Hair follicular keratinocyte (primary cell): ENCODE measurements at places on chromosomes 5 and 9. TPM values are rescaled to one million over a fixed set of nuclear protein-coding genes. Genes with fewer than 3 reads are reported as not detected.

TSLP gene
- total RNA-seq, result 0.23 and 0.78 TPM in 2 replicates

LCN12 gene
- total RNA-seq, result not detected in 2 replicates

ZNF454 gene
- total RNA-seq, result 0.08 and 0.16 TPM in 2 replicates

PRRC2B gene
- total RNA-seq, result 54.3 and 75.0 TPM in 2 replicates

SPINK13 gene
- not detected in 2 replicates for total RNA-seq

ADAM19 gene
- total RNA-seq, result 9.3 and 15.2 TPM in 2 replicates

CKMT2 gene
- total RNA-seq, result not detected in 2 replicates

ZNF608 gene
- 0.95 and 3.5 TPM in 2 replicates for total RNA-seq

TEK gene
- 0.23 and 0.27 TPM in 2 replicates for total RNA-seq

BTNL3 gene
- total RNA-seq, result not detected in 2 replicates

GPR150 gene
- total RNA-seq, result 0.47 TPM in 1 of 2 replicates, not detected in the other

CDH6 gene
- total RNA-seq, result not detected in 2 replicates

DOLK gene
- 17.6 and 24.6 TPM in 2 replicates for total RNA-seq

SYK gene
- total RNA-seq, result 1.3 and 3.4 TPM in 2 replicates

SETX gene
- 20.3 and 27.0 TPM in 2 replicates for total RNA-seq

ACTBL2 gene
- 0.04 TPM in 1 of 2 replicates, not detected in the other for total RNA-seq

AGXT2 gene
- total RNA-seq, result not detected in 2 replicates

ATP6V0E1 gene
- total RNA-seq, result 70.3 and 88.3 TPM in 2 replicates

FABP6 gene
- total RNA-seq, result 0.31 TPM in 1 of 2 replicates, not detected in the other

OBP2B gene
- total RNA-seq, result not detected in 2 replicates

ADGRV1 gene
- total RNA-seq, result 0.39 TPM in 1 of 2 replicates, not detected in the other

ANKRD31 gene
- under 0.01 TPM in 1 of 2 replicates, not detected in the other for total RNA-seq

SHROOM1 gene
- total RNA-seq, result 5.3 and 11.2 TPM in 2 replicates

SMC2 gene
- total RNA-seq, result 9.1 and 17.0 TPM in 2 replicates

FOXD4L4 gene
- total RNA-seq, result not detected in 2 replicates

PIP5K1B gene
- total RNA-seq, result not detected in 2 replicates

CDH10 gene
- 0.15 TPM in 1 of 2 replicates, not detected in the other for total RNA-seq

POU4F3 gene
- not detected in 2 replicates for total RNA-seq

BOD1 gene
- 56.6 and 67.7 TPM in 2 replicates for total RNA-seq

SMARCA2 gene
- 28.8 and 38.5 TPM in 2 replicates for total RNA-seq

CNTFR gene
- total RNA-seq, result 0.23 TPM in 1 of 2 replicates, not detected in the other

TAF11L10 gene
- total RNA-seq, result not detected in 2 replicates

KCTD16 gene
- 0.04 TPM in 1 of 2 replicates, not detected in the other for total RNA-seq

ANKRA2 gene
- total RNA-seq, result 10.8 and 14.9 TPM in 2 replicates

IL3 gene
- not detected in 2 replicates for total RNA-seq

EPB41L4A gene
- 1.3 and 6.8 TPM in 2 replicates for total RNA-seq

NMUR2 gene
- total RNA-seq, result not detected in 2 replicates

IQGAP2 gene
- total RNA-seq, result not detected in 2 replicates

PCDHGB2 gene
- total RNA-seq, result 0.08 and 0.23 TPM in 2 replicates

SLC27A6 gene
- total RNA-seq, result 1.5 TPM in 2 replicates

ADAMTS6 gene
- 22.0 and 24.4 TPM in 2 replicates for total RNA-seq

IGFBPL1 gene
- total RNA-seq, result not detected in 2 replicates

DIRAS2 gene
- total RNA-seq, result not detected in 2 replicates

SHC3 gene
- total RNA-seq, result 0.04 and 0.94 TPM in 2 replicates

GLRA1 gene
- total RNA-seq, result not detected in 2 replicates

LIX1 gene
- total RNA-seq, result under 0.01 TPM in 1 of 2 replicates, not detected in the other

C9orf153 gene
- not detected in 2 replicates for total RNA-seq

GSN gene
- total RNA-seq, result 106 and 270 TPM in 2 replicates

ZBTB34 gene
- total RNA-seq, result 1.3 and 2.0 TPM in 2 replicates
